T follicular helper cell (primary cell): ENCODE measurements at places on chromosomes 6 and 20.
A peak's percentile ranks its signal among the peaks of the same experiment; 100 is the strongest.

- DNase-seq = no peak
Measured at GRCh38 chr20:59660471-59660870, 56.1 kb downstream of the PHACTR3 start.

DNA sequence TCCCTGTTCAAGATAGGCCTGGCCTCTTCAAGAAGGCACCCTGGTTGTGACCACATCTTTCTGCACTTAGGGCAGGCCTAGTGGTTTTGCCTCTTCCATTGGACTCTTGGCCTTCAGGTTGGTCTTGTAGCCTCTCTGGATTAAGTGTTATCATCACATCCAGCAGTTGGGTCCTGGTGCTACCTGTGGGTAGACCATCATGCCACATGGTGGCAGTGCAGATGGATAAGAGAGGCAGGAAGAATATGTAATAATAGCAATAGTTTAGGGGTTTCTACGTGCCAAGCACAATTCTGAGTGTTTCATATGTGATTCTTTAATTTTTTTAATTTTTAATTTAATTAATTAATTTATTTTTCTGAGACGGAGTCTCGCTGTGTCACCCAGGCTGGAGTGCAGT is 28.5 kb upstream of the SNRPB2 start:
- peak; percentile 5 for DNase-seq

DNA sequence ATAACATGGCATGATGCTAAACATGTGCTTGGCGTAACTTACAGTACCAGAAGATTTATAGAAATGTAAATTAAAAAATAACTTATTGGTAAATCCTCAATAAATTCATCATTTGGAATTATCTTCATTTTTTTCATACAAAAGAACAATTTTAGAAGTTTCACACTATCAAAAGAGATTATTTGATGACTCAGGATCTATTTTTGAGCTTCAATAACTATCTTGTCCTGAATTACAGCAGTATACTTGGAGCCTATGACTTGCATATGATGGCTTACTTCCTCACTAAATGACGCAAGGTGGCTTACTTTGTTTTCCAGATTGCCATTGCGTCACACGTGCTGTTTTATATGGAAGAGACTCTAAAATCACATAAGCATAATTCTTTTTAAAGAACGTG is 49.2 kb downstream of the KHDRBS2 start:
- DNase-seq = no peak

DNA sequence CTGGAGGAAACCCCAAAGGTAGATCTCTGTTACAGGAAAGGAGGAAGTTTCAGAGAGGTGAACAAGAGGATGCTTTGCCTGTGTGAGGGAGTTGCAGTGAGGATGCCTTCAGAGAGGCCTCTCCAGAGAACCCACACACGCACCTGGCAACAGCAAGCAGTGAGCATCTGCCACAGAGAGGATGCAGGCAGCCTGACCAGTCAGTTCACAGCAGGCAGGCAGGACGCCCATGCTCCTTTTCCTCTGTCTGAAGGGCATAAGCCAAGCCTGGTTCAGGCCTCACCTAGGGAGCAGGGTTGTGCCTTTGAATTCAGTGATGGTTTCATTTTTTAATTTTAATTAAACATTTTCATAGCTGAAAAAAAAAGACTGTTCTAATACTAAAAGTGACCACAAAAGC is 346.0 kb upstream of the MARCKS start:
- DNase-seq = no peak

DNA sequence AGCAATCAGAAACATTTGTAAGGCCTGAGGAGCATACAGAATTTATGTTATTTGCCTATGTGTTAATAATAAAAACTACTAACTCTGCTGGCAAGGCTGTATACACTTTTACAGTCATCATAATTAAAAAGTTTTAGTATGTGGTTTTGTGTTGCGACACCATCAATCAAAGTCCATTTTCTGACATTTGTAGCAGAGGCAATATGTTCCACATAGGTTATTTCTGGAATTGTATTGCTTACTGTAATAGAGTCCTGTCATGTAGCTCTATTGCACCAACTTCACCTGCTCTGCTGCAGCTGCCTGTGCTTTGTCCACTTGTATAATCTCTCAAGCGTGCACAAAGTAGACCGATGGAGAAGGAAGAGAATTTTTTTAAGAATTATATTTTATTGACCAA is 501.8 kb downstream of the HACE1 start:
- DNase-seq = no peak

- no peak for DNase-seq
Measured at GRCh38 chr6:142893088-142893487, 51.9 kb downstream of the HIVEP2 start.

DNA sequence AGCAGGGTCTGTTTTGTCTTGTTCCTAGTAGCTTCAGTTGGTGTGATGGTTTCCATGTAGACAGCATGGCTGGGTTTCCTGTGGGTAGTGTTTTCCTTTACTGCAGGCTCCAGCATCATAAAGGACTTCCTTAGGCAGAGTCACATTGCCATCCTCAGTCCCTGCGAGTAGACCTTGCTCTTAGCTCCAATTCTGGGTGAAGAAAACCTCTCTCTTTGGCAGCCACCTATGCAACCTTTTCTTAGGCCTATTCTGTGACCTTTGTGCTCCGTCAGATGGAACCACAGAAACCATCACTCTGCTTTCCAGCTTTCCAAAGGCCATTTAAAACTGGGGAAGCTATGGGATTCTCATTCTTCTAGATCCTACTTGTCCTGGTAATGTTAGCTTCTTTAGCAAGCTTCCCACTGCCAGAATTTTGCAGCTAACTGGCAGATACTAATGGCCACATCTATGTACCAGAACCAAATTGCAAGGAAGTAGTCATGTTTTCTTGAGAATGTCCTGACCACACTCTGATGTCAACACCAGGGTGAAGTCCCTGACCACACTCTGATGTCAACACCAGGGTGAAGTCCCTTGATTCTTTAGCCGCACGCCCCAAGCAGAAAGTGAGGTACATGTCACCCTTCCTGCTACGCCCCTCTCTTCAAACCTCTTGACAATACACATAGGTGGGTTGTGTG is 646.6 kb upstream of the HS3ST5 start:
- no peak for DNase-seq

- DNase-seq = no peak
Measured at GRCh38 chr6:167140589-167141474, 16.9 kb downstream of the GPR31 start.
